K562 (cell line): ENCODE measurements at places on chromosomes 4 and X. TPM values are rescaled to one million over a fixed set of nuclear protein-coding genes. Genes with fewer than 3 reads are reported as not detected.
A peak's percentile ranks its signal among the peaks of the same experiment; 100 is the strongest.

CAPN6 gene
- not detected in 2 replicates for total RNA-seq

KIT gene
- total RNA-seq, result 1.00 and 1.1 TPM in 2 replicates

AMBN gene
- not detected in 2 replicates for total RNA-seq

DKK2 gene
- not detected in 2 replicates for total RNA-seq

BRCC3 gene
- total RNA-seq, result 20.9 and 21.5 TPM in 2 replicates

F11 gene
- total RNA-seq, result not detected in 2 replicates

LAS1L gene
- 87.7 and 92.6 TPM in 2 replicates for total RNA-seq

RAB39B gene
- 0.07 and 0.09 TPM in 2 replicates for total RNA-seq

SFRP2 gene
- total RNA-seq, result 0.29 and 0.38 TPM in 2 replicates

TRAM1L1 gene
- total RNA-seq, result 0.18 TPM in 1 of 2 replicates, not detected in the other

DNA sequence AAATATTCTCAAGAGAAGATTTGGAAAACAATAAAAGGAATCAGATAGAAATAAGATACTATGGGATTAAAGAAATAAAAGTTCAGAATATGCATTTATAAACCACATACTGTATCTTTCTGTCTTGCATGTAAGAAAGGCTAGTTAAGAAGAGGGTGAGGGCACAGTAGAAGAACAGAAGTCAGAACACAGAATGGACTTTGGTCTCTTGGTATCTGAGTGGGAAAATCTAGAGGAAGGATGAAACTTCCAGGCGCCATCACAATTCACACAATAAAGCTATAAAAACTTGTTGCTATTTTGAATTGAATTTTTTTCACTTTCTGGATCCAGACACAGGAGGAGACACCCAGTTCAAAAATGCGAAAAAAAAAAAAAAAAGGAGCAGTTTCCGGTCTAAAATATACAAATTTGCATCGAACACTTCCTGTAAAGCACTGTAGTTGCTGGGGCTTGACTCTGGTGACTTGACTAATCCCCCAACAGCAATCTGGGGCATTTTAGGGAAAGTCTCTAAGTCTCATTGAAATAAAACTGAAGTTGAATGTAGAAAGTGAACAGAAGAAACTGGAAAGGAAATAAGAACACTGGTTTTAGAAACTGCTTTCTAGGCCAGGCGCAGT lies 8.1 kb upstream of the NAAA start:
- no peak for DNase-seq

GRCh38 chr4:160142579-160142978 lies 1039.7 kb downstream of the RAPGEF2 start:
- no peak for DNase-seq

GRCh38 chr4:107643021-107643420 lies 77.0 kb downstream of the PAPSS1 start:
- DNase-seq, result no peak

GRCh38 chrX:74684466-74684865 lies 70.0 kb upstream of the RLIM start:
- no peak for DNase-seq

- DNase-seq, result no peak
Measured at GRCh38 chrX:117483950-117484349, 632.7 kb downstream of the KLHL13 start.

- DNase-seq, result no peak
Measured at GRCh38 chr4:169993531-169993930, 32.7 kb downstream of the MFAP3L start.

DNA sequence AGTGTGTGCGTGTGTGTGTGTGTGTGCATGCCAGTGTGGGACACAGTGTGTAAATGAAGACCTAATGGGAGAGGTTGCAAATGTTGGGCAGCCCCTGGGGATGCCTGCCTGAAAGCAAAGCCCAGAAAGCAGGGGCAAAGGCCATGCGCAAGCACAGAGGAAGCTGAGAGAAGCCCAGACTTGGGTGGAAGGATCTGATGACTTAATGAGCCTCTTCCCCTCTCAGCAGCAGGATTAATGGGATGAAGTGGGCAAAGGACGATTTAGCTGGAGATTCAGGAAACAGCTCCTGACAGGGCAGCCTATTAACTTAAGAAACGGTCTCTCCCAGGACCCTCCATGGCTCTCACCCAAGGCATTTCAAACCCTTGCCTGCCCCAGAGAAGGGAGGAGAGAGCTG lies 107.3 kb downstream of the EFNB1 start:
- DNase-seq, result no peak

GRCh38 chr4:85724791-85725563 lies 250.0 kb downstream of the ARHGAP24 start:
- DNase-seq, result no peak

GRCh38 chr4:176436293-176436973 lies 116.7 kb downstream of the SPCS3 start:
- no peak for DNase-seq

GRCh38 chr4:74188912-74189311 lies 31.0 kb downstream of the MTHFD2L start:
- DNase-seq, result no peak

DNA sequence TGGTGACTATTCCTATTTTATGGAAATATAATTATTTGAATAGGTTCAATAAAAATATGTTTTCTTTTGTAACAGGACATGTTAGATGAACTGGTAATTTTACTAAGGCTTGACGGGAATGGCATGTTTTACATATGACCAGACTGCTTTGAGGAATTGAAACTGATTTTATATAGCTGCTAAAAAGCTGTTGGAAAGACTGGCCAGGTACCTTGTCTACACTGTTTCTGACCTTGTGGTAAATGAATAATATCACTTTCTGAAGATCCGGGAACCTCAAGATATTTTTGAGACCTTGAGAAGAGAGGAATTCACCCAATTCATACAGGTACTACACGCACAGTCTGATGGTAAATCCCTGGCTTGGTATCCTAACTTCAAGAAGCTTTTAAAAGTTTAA lies 42.1 kb upstream of the USP46 start:
- no peak for DNase-seq

GRCh38 chr4:85491527-85491926 lies 16.6 kb downstream of the ARHGAP24 start:
- no peak for DNase-seq

- no peak for DNase-seq
Measured at GRCh38 chrX:12325171-12325570, 186.9 kb downstream of the FRMPD4 start.

- no peak for DNase-seq
Measured at GRCh38 chr4:168097161-168097560, 4.8 kb downstream of the ANXA10 start.

DNA sequence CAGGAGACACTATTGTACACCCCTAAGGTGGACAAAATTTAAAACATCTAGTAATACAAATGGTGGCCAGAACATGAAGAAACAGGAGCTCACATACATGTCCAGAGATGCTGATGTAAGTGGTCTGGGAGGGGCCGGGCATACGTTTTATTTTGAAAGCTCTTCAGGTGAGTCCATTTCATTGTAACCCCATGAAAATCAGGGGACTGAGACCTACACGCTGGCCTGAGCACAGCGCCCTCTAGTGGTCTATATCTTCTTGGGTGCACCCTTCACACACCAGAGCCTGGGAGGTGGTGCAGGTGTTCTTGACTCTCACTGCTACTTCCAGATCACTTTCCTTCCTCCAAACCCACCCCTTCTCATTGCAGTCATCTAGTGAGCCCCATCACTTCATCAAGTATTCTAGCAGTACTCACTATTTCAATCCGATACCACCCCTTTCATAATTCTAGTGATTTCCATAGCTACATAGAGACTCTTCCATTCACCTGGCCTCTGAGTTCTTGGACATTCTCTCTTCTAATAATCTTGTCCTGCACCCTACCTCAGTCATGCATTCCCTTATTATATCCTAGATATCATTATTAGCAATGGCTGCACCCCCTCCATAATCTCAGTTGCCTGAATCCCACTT lies 4.3 kb upstream of the TLR6 start:
- peak; percentile 86 for DNase-seq

GRCh38 chr4:159206427-159206871 lies 103.6 kb downstream of the RAPGEF2 start:
- no peak for DNase-seq

DNA sequence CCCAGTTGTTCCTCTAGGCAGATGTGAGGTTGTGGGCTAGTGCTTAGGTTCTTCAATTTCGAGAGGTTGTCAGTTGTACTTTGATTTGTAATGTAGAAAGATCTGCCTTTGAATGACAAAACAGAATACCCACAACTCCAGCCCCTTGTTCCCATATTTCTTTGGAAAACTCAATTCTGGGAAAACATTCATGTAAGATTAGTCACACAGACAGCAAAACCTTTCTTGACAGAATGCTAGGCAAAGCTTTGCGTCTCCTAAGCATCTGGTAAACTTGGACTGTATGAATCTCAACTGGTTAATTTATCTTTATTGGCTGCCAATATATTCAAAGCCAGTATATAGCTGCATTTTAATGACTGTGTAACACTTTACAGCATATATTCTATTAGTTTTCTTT lies 34.9 kb downstream of the NOCT start:
- no peak for DNase-seq

DNA sequence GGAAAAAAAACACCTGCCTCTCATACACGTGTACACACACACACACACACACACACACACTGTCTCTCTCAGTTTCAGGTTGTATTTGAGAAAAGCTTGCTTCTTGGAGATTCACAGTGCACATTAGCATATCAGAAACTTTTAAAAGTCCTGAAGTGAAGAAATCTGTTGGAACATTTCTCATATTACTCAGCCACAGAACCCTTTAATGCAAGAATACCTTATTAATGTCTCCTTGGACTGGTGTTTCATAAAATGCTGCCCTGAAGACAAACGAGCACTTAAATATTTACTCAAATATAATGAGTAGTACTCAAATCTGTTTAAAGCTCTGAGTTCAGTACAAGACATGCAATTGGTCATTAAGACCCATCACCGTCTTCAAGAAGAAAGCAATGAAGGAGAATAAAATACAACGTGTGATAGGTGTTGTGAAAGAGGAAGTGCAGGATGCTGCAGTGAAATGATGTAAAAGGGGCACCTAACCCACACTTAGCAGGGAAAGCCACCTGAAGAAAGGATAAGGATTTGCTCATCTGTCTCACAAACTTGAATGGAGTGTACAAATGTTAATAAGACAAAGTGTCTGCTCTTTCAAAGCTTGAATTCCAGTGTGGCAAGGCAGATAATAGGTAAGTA lies 57.0 kb downstream of the DCLK2 start:
- DNase-seq, result no peak

- DNase-seq, result peak; percentile 12
Measured at GRCh38 chrX:81377329-81377728, 175.4 kb downstream of the SH3BGRL start.

- DNase-seq, result no peak
Measured at GRCh38 chrX:107677501-107677901, 49.2 kb downstream of the PRPS1 start.

- DNase-seq, result no peak
Measured at GRCh38 chr4:30839583-30840520, 119.7 kb downstream of the PCDH7 start.

DNA sequence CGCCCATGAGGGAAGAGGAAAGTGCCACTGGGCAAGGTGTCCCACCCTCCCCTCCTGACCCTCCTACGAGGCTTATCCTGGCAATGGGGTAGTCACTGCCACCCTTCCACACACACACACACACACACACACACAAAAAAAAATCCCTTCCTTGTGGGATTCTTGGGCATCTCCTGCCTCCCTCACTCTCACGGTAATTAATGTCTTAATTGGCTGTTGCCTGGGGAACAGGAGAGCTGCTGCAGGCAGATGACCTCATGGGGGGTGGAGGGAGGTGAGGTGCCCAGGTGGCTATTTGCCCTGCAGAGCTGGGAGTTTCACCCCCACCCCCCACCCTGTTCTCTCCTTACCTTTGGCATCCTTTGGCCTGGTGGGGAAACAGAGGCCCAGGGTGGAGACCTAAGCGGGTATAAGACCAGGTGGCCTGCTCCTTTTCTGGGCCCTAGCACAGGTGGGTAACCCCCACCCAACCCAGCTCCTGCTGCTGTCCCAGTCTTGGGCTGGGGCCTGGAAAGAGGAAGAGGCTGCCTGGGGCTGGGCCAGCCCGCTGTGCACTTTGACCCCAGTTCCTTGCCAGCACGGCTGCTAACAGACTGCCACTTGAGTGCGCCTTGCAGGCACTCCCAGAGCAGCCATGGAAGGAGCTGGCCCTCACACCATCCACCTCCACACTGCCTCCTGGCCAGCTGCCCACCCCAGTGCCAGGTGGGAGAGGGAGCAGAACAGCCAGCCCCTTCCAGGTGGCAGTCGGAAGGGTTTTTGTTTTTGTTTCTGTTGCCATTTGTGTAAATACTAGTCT lies 12.6 kb downstream of the EFNB1 start:
- DNase-seq, result no peak

- no peak for DNase-seq
Measured at GRCh38 chr4:110417136-110417535, 58.8 kb upstream of the ENPEP start.

- DNase-seq, result no peak
Measured at GRCh38 chr4:128449251-128449650, 161.6 kb upstream of the PGRMC2 start.

- DNase-seq, result no peak
Measured at GRCh38 chrX:43974100-43974475, 898 bp upstream of the NDP start.

- DNase-seq, result no peak
Measured at GRCh38 chrX:139825618-139826017, 107.2 kb downstream of the ATP11C start.

- DNase-seq, result no peak
Measured at GRCh38 chr4:82780752-82781231, 17.8 kb downstream of the SCD5 start.

GRCh38 chr4:74361671-74362070 lies 3.3 kb upstream of the EREG start:
- DNase-seq, result no peak

- no peak for DNase-seq
Measured at GRCh38 chr4:2350982-2351381, 67.5 kb downstream of the ZFYVE28 start.

- DNase-seq, result no peak
Measured at GRCh38 chrX:103669745-103670144, 16.8 kb downstream of the MORF4L2 start.

DNA sequence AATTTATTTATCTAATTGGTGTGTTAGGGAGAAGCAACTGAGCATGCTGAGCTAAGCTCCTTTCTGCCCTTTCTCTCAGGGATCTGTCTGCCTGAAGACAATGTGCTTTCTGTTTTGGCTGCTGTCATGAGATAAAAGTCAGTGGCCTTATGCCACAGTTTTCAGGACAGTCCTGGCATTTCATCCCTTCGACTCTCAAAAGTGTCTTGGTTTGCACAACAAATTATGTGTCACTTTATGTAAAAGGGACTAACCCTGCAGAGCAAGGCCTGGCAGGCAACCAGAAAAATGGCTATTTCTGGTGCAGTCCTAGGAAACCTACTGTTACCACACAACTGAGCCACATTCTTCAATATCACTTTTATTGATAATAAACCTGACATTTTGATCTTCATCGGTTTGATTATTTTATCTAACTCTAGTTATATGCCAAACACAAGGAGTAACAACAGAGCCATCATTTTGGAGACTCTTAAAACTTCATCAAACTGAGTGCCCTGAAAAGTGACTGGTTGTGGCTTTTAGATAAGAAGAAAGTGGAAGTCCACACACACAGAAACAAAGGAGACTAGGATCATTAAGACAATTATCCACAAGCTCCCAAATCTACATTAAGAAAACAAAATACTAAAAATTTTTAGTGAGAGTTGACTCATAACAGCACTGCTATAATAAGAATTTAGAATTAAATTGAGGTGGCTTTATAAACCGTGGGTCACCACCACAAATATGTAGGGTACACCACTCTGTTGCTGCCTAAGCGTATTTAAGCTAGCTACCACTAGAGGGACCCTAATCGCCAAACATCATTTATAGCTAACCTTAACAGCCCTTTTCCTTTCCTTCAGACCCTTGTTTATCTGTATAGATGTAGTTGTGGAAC lies 95.9 kb upstream of the PTPN13 start:
- DNase-seq, result peak; percentile 52

- DNase-seq, result no peak
Measured at GRCh38 chrX:113790987-113791386, 792.9 kb upstream of the HTR2C start.
